Muscle of back (tissue), 13 donors: ENCODE measurements at places on chromosomes 5 and 9.

DNA sequence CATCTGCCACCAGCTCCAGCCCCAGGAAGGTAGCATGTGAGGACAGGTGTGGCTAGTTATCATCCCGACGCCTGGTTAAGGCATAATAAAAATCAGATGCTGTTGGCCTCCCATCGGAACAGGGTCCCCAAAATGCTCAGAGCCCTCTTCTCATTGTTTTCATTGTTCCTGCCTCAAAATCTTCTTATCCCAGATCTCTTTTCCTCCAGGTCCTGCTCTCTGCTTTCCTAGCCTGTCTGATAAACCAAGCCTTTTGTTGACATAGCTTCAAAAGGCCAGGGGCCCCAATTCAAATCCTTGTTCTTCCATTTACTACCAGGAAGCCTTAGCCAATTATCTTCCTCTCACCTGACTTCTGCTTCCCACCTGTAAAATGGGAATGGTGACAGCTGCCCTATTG lies 130.1 kb upstream of the ADRA1B start:
- no peak for DNase-seq

- DNase-seq, result no peak
Measured at GRCh38 chr9:37126214-37126788, 5.9 kb downstream of the ZCCHC7 start.

- DNase-seq, result no peak
Measured at GRCh38 chr9:36903541-36904435, 130.3 kb downstream of the PAX5 start.

DNA sequence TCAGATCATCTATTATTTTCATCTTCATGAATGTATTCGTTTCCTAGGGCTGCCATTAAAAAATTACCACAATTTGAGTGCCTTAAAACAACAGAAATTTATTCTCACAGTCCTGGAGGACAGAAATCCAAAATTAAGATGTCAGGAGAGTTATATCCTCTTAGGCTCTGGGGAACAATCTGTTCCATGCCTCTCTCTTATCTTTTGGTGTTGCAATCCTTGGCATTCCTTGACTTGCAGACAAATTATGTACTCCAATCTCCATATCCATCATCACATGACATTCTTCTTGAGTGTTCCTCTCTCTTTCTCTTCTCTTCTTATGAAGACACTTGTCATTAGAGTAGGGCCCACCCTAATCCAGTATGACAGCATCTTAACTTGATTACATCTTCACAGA lies 339.4 kb downstream of the EFNA5 start:
- DNase-seq, result no peak
